ENCODE measurements at places on chromosomes 6 and 20. TPM values are rescaled to one million over a fixed set of nuclear protein-coding genes. Genes with fewer than 3 reads are reported as not detected.

DNA sequence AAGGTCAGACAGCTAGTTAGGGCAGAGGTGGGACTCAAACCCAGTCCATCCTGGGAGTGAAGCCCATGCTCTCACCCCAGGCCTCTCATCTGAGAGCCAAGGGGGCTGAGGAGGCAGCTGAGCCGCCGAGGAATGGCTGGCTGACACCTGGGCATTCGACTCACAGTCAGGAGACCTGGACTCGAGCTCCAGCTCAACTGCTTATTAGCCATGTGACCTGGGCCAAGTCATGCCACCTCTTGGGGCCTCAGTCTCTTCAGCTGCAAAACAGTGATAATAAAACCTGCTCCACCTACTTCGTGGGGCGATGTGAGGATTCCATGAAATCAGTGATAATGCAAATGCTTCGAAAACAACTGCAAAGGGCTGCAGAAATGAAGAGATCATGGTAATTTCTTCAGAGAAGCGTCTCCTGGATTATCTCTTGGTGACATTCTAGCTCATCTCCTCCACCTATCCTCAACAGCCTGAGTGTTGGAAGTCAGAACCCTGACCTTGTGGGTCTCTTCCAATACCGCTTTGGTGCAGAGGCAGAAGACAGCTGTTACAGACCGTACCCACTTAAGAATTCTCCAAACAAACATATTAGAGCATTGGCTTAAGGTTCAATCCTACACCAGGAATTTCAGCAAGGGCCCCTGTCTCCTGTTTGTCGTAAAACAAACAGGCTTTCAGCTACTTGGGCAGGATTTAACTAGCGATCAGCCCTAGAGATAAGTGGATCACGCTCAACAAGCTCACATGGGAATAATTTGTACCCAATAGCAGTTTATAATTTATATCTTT is 60.0 kb upstream of the PIM1 start:
- no peak for DNase-seq

DNA sequence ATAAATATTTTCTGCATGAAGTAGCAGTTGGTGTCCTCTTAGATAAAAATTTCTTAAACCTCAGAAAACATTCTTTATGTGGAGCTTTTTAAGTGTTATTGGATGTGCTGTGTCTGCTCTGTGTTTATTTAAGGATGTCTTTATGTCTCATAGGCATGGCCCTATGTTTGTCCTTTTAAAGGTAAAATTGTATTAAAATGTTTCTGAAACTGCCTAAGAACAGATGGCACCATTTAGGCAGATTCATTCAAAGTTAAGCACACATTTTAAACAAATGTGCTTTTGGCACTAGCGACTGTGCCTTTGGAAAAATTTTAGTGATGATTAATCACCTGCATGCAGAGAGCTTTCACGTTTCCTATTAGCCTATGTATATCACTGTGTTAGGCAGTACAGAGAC is 125.2 kb downstream of the KIF6 start:
- DNase-seq = no peak

The HSD17B8 gene
- total RNA-seq = 26.2 TPM

The SPATA25 gene
- 4.7 TPM for total RNA-seq

The ALDH8A1 gene
- total RNA-seq = 0.47 TPM

DNA sequence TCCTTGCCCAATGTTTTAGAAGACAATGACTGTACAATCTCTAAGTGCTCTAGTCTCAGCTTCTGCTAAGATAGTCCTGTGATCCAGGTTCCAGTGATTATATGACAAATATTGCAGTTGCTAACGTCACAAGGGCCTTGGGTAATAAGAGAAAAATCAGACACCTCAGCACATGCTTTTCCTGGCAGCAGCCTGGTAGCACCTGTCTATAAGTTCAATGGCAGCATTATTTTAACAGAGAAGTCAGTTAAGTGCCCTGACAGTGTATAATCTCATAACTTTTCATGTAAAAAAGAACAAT is 121.3 kb upstream of the BCLAF1 start:
- DNase-seq = no peak

The CRIP3 gene
- 55.0 TPM for total RNA-seq
